Epithelial cell of alveolus of lung (primary cell): ENCODE measurements at places on chromosomes 2 and 18. TPM values are rescaled to one million over a fixed set of nuclear protein-coding genes. Genes with fewer than 3 reads are reported as not detected.

The MALL gene
- 1.6 and 6.2 TPM in 2 replicates for total RNA-seq

The CFAP221 gene
- total RNA-seq = not detected in 2 replicates

The IL36A gene
- total RNA-seq = not detected in 2 replicates

The FTCDNL1 gene
- total RNA-seq = 0.39 TPM in 1 of 2 replicates, not detected in the other

The BMP10 gene
- not detected in 2 replicates for total RNA-seq

The LYPD1 gene
- total RNA-seq = 0.64 and 26.1 TPM in 2 replicates
